Stimulated activated CD8-positive, alpha-beta memory T cell treated with anti-CD3 and anti-CD28 coated beads, Interleukin-4, amount 100 ng/mL, for 4 hours (primary cell): ENCODE measurements at places on chromosomes 11 and 22.

DNA sequence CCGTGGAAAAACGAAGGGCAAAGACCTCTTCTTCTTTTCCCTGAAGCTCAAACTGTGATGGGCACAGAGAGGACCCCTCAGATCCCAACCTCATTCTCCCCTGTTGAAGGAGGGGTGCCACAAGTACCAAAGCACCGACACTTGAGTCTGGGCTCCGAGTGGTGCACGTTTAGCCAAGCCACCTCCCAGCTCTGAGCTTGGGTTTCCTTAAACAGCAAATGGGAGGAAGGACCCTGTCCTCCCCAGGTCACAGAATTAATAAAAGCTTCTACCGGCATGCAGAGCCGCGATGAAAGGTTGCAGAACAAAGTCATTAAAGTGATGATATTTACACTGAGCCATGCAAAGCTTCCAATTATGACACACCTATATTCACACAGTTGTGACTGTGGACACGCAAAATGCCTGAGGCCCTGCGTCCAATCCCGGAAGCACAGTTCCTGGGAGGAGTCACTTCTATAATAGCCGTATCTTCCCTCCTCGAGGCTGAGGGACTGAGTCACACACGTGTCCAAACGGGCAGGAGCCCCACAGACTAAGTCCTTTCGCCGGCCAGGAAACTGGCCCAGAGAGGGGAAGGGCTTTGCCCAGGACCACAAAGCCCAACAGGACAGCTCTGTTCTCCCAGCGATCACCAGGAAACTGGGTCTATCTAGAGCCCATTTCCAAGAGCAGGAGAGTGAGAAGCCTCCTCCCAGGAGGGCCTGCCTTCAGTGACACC lies 922 bp upstream of the CSNK1E start:
- no peak for DNase-seq

DNA sequence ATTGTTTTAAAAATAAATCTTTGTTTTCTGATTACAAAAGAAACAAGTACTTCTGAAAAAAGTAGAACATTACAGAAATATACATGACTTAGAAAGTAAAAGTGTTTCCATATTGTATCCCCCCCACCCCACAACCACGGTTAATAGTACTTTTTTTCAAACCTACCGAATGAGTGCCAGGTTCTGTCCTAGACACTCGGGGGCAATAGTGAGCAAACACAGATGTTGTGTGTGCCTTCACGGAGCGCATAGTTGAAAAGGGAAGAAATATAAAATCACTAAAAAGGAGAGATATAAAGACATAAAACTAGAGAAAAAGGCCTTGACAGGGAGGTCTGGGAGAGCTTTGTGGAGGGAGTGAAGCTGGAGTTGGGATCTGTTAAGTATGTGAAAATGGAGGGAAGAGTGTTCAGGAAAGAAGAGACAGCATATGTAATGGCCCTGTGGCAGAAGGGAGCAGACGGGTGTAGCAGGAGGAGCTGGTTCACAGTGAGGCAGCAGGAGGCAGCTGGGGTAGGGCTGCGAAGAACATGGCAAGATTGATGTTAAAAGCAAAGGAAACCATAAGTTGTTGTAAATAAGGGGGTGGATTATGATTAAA lies 42.1 kb upstream of the ALX4 start:
- no peak for DNase-seq

DNA sequence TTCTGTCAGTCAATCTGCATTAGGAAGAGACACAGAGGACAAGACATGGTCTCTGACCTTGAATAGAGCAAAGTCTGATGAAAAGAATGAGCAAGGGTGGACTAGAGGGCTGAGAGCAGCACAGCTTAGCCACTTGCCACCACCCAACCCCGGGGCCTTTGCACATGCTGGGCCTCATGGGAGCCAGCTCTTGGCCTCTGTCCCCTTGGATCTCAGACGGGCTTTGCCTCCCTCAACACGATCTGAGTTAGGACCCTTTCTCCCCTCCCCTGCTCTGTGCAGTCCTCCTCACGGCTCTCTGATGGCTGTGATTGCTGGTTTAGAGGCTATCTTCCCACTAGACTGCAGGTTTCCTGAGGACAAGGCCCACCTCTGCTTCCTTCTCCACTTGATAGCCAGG lies 131.6 kb upstream of the B3GAT1 start:
- no peak for DNase-seq

- DNase-seq = no peak
Measured at GRCh38 chr22:32632512-32633315, 158.1 kb downstream of the FBXO7 start.

GRCh38 chr11:60477035-60477445 lies 15.5 kb upstream of the MS4A12 start:
- no peak for DNase-seq

GRCh38 chr11:66967670-66968425 lies 7.3 kb upstream of the C11orf86 start:
- no peak for DNase-seq
